ENCODE measurements at places on chromosomes 1 and 21.

DNA sequence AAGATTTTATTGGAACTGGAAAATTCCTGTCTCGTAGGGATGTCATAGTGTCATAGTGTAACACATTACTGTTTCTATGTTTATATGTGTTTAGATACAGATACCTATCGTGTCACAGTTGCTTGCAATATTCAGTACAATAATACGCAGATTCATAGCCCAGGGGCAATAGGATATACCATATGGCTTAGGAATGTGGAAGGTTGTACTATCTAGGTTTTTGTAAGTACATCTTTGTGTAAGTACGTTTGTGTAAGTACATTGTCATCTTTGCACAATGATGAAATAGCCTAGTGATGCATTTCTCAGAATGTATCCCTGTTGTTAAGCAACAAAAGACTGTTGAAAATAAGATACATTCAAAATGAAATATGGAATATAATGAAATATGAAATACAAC lies 68.9 kb downstream of the CAMTA1 start:
- DNase-seq = no peak

- DNase-seq = peak; percentile 85
Observed at GRCh38 chr21:41953831-41954653, at the start of gene C2CD2. Gene C2CD2 (minus strand): TSS chr21:41954018. CDS start chr21:41953648, 370 bp downstream.

- DNase-seq = no peak
Observed at GRCh38 chr1:228313536-228314277, 92.9 kb downstream of the TRIM11 start.

DNA sequence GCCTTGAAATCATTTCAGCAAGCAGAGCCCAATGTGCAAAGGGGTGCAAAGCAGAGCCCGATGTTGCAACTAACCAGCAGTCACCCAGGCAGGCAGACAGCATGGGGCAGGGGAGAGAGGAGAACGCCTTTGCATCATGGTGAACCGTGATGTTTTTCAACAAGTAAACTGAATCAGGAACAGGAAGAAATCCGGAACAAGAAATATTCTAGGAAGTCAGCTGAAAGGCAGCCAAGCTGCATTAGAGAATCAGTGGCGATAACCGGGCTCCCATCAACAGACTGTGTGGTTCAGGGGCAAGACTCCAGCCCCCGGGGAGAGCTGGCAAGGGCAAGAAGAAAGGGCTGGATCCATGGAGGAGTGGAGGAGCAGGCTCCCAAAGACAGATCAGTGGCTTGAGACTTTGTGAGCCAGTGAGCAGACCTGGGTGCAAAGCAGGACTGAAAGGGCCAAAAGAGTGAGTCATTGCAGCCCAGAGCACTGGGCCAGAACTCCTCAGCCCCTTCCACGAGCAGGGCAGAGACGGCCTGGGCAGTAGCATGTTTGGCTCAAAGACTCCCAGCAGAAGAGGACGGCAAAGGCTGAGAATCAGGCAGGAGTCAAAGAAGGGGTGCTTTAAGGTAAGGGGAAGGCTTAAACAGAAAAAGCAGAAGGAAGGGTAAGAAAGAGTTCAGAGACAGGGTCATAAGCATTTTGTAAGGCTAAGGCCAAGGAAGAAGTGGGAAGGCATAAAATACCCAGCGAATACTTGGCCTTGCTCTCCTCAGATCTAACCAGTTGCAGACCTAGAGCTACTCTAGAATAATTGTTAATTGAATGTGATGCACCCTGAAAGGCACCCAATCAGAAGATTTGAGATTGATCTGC lies 155.0 kb downstream of the SETD4 start:
- DNase-seq = no peak

GRCh38 chr21:42363312-42363711 lies 3.0 kb downstream of the TFF1 start:
- no peak for DNase-seq

DNA sequence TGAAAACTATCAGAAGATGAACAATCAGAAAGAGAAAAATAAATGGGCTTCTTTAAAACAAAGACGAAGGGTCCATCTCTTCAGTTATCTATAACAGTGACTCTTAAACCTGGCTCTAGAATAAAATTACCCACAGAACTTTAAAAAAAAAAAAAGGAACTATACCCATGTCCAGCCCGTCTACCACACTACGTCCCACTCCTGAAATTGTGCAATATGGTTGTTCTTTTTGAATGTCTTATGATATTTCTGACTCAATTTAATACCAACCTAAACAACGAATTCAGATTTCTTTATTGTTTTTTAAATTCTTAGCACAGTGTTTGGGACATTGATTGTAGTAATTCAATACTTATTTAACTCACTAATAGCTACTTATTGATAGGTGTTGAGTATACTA lies 246.3 kb downstream of the DPYD start:
- no peak for DNase-seq

DNA sequence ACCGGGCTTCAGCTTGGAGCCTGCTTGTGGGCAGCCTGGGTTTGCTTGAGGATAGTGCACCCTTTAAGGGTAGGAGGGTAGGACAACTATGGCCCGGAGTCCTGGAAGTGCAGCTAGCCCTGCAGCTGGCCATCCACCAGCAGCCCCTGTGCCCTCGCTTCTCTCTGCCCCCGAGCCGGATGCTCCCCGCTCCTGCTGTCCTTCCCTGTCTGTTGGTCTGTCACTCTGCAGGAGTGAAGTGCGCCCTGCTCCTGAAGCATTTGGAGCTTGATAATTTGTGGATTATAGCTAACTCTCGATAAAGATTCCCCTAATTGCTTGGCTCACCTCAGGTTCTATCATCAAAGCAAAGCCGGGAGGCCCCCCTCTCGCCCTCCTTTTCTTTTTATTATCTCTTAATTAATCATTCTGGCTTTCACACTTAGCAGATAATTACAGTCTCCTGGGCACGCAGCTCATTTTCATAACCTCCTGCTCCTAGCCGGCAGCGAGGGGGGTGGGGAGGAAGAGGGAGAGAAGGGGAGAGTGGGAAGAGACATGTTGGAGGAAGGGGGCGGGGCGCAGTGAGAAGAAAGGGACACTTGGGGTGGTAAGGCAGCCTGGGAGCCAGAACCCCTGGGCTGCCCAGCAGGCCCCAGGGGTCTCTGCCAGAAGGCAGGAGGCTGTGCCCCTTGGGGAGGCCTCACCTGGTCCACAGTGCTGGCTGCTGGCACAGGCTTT lies 14.4 kb downstream of the KIRREL1 start:
- DNase-seq = peak; percentile 75

GRCh38 chr1:7458946-7459345 lies 312.1 kb upstream of the VAMP3 start:
- no peak for DNase-seq

DNA sequence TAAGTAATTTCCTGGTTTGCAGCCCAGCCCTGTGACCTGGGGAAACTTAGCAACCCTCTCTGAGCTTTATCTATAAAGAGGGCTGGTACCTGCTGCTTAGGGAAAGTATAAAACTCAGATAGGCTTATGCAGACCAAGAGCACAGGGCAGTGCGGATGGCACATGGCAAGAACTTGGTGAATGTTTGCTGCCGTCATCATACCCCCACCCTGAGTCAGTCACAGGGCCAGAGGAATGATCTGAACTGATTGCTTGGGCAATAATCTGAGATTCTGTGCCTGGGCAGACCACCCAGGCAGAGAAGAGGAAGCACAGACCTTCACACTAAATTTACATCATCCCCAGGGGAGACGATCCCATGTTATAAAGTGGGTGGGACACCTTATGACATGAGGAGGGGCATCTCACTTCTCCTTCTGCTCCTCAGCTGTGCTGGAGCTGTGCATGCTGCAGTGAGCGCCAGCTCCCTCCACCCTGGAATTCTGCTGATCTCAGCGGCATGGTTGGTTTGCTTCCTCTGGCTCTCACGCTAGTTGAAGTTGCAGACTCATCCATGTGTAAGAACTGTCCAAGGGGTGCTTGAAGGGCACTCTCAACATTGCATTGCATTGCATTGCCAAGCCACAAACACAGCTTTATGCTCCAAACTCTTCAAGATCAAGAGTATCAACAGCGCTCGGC lies 197.1 kb downstream of the AJAP1 start:
- DNase-seq = no peak

DNA sequence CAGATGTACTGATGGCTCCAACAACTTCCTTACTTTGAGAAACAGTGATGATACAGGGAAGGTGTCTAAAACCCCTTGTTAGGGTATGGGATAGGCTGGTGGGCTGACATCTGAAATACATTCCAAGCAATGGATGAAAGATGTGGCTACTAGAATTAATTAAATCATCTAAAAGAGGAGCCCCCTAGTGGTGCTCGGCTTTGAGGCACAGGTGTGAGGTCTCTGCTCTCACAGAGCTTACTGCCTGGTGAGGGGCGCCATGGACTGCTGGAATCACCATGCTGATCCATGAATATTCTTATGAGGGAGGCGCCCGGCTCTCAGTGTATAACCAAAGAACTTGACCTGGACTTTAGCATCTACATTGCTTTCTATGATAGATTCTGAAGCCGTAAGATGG lies 48.5 kb downstream of the GNG4 start:
- DNase-seq = peak; percentile 41

GRCh38 chr1:244311784-244312532 lies 139.8 kb downstream of the ADSS2 start:
- no peak for DNase-seq

DNA sequence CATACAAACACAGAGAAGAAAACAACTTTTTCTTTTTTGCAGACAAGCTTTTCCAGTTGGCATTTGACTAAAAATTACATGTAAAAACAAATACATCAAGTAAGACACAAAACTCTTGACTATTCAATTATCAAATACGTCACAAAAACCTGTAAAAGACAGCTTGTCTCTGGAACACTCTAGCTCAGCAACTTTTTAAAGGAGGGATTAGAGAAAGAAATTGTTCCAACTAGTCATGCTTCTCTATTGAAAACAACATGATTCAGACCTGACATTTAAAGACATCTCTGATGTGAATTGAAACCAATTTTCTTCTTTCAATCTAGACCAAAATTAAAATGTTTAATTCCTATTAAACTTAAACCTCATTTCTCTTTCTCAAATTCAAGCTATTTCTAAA lies 30.3 kb downstream of the SMYD3 start:
- no peak for DNase-seq

GRCh38 chr21:45788198-45788597 lies 144.7 kb downstream of the PCBP3 start:
- no peak for DNase-seq

DNA sequence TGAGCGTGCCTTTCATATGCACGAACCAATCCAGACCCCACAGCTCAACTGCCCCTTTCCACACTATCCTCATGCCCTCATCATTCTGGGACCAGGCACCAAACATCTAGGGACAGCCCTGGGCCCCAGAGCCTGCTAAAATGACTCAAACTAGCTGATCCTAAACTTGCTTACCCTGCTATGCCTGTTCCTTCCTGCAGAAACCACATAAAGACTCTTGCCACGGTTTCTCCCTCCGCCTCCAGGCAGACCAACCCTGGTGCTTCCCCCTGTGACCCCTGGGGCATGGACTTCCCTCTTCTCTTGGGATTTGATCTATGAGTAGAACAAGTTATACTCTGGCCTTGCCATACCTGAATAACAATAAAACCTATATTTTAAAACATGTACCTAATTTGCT lies 138.0 kb upstream of the CD34 start:
- DNase-seq = no peak

- no peak for DNase-seq
Observed at GRCh38 chr1:30225357-30225756, 498.0 kb downstream of the MATN1 start.

GRCh38 chr1:43913051-43913501 lies 20.5 kb upstream of the ARTN start:
- peak; percentile 79 for DNase-seq

DNA sequence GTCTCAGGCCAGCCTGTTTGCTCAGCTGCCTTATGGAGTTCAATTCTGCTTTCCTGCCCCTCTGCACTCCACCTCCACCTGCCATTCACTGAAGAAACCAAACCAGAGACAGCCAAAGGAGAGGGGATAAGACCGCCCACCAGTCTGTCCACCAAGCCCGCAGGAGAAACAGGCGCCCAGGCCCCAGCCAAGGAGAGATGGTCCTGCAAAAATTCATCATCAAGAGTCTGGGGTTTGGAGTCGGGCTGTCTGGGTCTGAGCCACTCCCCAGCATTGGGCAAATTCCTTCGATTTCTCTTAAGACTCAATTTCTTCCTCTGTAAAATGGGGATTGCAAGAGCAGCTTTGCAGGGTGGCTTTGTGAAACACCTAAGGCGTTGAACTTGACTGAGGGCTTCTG lies 121.4 kb upstream of the RUNX3 start:
- DNase-seq = no peak

DNA sequence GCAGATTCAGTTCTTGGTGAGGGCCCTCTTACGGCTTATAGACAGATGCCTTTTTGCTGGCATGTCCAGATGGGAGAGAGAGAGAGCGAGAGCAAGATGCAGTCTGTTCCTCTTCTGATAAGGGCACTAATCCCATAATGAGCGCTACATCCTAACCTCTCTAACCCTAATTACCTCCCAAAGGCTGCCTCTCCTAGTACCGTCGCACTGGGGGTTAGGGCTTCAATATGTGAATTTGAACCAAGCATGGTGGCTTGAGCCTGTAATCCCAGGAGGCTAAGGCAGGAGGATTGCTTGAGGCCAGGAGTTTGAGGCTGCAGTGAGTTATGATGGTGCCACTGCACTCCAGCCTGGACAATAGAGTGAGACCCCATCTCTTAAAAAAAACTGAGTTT lies 10.5 kb upstream of the SDE2 start:
- no peak for DNase-seq

GRCh38 chr1:51622455-51622913 lies 5.6 kb downstream of the OSBPL9 start:
- peak; percentile 97 for DNase-seq

GRCh38 chr1:164767752-164768402 lies 208.9 kb downstream of the PBX1 start:
- no peak for DNase-seq

DNA sequence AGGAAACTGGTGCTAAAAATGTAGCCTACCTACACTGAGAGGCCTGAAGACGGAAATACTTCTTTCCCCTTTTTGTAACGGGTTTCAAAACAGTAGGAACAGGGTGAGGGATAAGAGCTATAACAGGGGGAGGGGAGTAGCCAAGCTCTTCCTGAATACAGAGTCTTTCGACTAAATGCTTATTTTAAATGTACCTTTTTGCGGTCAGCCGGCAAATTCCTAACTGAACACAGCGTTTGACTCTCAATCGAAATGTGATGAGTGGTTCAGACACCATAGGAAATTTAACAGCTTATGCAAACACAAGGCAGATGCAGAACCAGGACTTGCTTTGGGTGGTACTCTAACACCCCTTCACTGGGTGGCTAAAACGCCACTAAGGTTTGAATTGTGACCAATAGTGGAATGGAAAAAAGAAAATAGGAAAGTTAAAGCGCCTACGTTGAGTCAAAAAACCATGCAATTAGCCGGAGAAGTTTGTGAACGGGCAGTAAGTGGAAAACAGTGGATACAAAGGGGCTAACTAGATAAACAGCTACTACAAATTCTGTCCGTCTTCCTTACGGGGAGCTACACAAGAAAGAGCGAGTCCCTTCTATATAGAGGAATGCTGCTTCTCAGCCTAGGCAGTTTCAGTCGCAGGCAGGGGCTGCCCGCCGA lies 1.7 kb downstream of the EGLN1 start:
- DNase-seq = peak; percentile 25

DNA sequence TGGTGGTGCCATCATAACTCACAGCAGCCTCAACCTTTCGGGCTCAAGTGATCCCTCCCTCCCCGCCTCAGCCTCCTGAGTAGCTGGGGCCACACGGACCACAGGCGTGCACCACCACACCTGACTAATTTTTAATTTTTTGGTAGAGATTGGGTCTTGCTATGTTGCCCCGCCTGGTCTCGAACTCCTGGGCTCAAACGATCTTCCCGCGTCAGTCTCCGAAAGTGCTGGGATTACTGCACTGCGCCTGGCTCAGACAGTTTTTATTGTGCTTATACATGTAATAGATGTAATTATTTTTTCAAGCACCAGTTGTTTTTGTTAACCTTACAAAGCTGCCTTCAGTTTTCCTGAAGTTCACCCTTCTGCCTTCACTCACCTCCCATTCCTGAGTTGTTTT lies 38.0 kb upstream of the HMGN1 start:
- no peak for DNase-seq

GRCh38 chr21:45308194-45309068 lies 20.7 kb upstream of the POFUT2 start:
- no peak for DNase-seq

All from mesendoderm (in vitro differentiated cells).